ENCODE measurements at places on chromosomes 2 and 18.

- peak; percentile 23 for DNase-seq
Observed at GRCh38 chr2:71534826-71535225, 81.5 kb downstream of the DYSF start.

- no peak for DNase-seq
Observed at GRCh38 chr2:223459328-223459939, 142.7 kb downstream of the SCG2 start.

DNA sequence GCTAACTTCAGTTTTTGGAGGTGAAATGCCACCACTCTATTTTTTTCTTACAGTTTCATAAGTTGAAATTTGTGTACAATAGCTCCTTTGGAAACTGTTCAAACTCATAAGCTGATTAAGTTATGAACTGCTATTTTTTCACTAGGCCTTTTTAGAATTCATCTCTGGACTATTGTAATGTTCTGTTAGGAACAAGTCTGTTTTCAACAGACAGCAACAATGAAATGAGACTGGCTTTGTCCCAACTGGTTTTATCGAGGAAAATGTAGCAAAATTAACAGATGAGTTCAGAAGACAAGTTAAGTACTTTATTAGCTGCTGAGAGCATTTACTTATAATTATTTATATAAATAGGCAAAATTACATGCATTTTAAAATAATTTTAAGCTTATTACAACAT is 310.6 kb downstream of the ZNF804A start:
- DNase-seq: no peak

DNA sequence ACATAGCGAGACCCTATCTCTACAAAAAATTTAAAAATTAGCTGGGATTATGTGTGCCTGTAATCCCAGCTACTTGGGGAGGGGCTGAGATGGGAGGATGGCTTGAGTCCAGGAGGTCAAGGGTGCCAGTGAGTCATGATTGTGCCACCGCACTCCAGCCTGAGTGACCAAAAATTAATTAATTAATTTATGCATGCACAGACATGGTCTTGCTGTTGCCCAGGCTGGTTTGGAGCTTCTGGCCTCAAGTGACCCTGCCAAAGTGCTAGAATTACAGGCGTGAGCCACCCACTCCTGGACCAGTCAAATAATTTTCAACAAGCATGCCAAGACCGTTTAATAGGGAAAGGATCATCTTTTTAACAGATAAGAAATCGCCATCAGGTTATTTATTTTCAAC is 57.7 kb upstream of the TFCP2L1 start:
- no peak for DNase-seq

- no peak for DNase-seq
Observed at GRCh38 chr2:239368906-239369552, 31.8 kb downstream of the HDAC4 start.

Measured in right forelimb (tissue), 1 donor.